ENCODE measurements at places on chromosomes 6 and 20. TPM values are rescaled to one million over a fixed set of nuclear protein-coding genes. Genes with fewer than 3 reads are reported as not detected.

PPP1R3D gene
- total RNA-seq: 8.2 TPM

ZSCAN31 gene
- 0.54 TPM for total RNA-seq

HLA-G gene
- total RNA-seq: not detected

ILRUN gene
- 41.4 TPM for total RNA-seq

DSP gene
- total RNA-seq: 108 TPM

TMC2 gene
- total RNA-seq: not detected

- H3K4me1 ChIP-seq: no peaks in the 10 kb centered on the region
- no peaks in the 10 kb centered on the region for H3K27me3 ChIP-seq
- no peak overlapping the region for H3K4me3 ChIP-seq
- no peaks in the 10 kb centered on the region for H3K36me3 ChIP-seq
- DNase-seq: no peak
Observed at GRCh38 chr6:97864826-97865225, 581.8 kb upstream of the MMS22L start.

- H3K4me1 ChIP-seq: peaks cover 14% of the 10 kb centered on the region
- no peak overlapping the region for H3K4me3 ChIP-seq
- DNase-seq: no peak
Observed at GRCh38 chr6:30497714-30498113, 8.4 kb downstream of the HLA-E start.

GRCh38 chr6:6686748-6687601 lies 98.5 kb downstream of the LY86 start:
- no peaks in the 10 kb centered on the region for H3K36me3 ChIP-seq
- H3K4me3 ChIP-seq: no peak overlapping the region
- peak; percentile 42 for DNase-seq
- H3K27me3 ChIP-seq: no peaks in the 10 kb centered on the region

DNA sequence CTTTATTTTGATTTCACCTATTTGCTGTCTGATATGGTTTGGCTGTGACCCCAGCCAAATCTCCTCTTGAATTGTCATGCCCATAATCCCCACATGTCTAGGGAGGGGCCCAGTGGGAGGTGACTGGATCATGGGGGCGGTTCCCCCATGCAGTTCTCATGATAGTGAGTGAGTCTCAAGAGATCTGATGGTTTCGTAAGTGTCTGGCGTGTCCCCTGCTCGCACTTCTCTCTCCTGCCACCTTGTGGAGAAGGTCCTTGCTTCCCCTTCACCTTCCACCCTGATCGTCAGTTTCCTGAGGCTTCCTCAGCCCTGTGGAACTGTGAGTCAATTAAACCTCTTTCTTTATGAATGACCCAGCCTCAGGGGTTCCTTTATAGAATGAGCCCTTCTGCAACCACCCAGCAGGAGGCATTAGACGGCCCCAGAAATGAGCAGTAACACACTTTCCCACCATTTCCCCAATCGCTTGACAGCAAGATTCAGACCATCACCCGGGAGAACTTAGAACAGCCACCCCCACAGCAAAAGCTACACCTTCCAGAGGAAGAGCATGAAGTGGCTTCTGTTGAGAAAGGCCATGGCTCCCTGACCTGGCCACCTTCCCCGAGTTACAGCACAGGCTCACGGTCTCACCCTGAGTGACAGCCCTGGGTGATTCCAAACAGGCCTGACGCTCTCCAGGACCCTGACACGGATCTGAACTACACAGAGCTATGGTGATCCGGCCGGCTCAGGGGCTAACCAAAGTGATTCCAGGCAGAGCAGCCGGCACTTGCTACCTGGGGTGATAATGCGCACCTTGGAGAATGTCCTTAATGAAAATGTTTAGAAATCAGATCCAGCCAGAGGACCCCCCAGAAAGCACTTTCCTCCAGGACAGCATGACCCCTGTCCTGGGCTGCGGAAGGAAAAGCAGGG lies 131.2 kb upstream of the CDH4 start:
- no peaks in the 10 kb centered on the region for H3K36me3 ChIP-seq
- DNase-seq: peak; percentile 79
- no peak overlapping the region for H3K4me3 ChIP-seq

DNA sequence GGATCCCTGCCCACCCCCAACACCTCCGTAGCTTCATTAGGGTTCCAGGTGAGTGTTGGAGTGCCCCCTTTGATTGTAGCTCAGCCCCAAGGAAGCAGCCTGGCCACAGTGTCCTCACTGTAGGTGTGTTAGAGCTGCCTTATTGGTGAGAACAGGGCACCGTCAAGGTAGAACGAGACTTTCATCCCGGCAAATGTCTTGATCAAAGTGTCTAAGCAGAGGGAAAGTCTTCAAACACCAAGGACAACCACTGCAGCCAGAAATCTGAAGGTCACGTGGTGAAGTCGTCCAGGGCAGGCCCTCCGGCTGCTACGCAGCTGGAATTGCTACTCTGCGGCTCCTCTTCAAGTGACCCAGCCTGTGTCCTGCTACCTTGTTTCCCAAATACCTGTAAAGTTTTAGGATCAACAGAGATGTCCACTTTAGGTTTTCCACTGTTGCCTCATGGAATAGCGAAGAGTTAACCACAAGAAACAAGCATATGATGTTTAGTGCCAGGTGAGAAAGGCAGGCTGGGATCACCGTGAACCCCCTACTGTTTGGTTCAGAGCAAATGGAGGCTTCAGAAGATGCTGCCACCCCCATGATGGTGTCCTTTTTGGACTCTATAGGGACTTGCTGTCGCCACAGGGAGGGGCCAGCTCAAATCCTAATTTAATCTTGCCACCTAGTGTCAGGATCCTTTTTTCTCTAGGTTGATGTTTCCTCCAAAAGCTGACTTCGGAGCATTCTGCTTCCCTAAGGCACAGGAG lies 1.7 kb upstream of the DLL1 start:
- H3K27ac ChIP-seq: no peak overlapping the region
- peaks cover 65% of the 10 kb centered on the region for H3K27me3 ChIP-seq
- H3K36me3 ChIP-seq: no peaks in the 10 kb centered on the region
- peak overlapping the region; percentile 53 for H3K4me3 ChIP-seq

- peaks cover 14% of the 10 kb centered on the region for H3K4me1 ChIP-seq
- peak; percentile 85 for DNase-seq
- peak overlapping the region; percentile 63 for H3K4me3 ChIP-seq
- no peaks in the 10 kb centered on the region for H3K27me3 ChIP-seq
- H3K36me3 ChIP-seq: no peaks in the 10 kb centered on the region
Observed at GRCh38 chr6:3848380-3848779, 793 bp upstream of the FAM50B start.

- H3K27ac ChIP-seq: no peak overlapping the region
- no peak for DNase-seq
- H3K36me3 ChIP-seq: no peaks in the 10 kb centered on the region
- H3K27me3 ChIP-seq: no peaks in the 10 kb centered on the region
- peaks cover 13% of the 10 kb centered on the region for H3K4me1 ChIP-seq
Observed at GRCh38 chr6:45880676-45881075, 135.0 kb downstream of the CLIC5 start.

- no peak overlapping the region for H3K27ac ChIP-seq
- peaks cover 44% of the 10 kb centered on the region for H3K27me3 ChIP-seq
- H3K4me3 ChIP-seq: no peak overlapping the region
- no peaks in the 10 kb centered on the region for H3K4me1 ChIP-seq
- DNase-seq: no peak
Observed at GRCh38 chr20:675033-675452, 559 bp downstream of the SCRT2 start.

DNA sequence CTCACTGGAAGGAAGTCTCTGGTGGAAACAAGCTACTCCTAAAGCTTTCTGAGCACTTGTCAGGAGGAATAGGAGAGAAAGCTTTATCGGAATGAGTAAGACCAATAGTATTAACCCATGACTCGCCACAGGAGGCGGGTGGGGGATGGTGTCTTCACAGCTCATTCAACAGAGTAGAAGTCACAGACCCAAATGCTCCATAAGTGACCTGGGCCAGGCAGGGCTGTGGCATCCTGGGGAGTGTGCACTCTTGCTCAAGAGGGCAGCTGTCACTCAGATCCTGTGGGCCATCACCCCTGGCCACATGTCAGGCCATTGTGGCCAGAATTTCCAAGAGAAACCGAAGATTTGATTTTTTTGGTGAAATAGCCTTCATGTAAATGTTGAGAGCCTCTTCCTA lies 116.0 kb downstream of the SYCP2 start:
- H3K4me1 ChIP-seq: no peaks in the 10 kb centered on the region
- no peaks in the 10 kb centered on the region for H3K36me3 ChIP-seq
- H3K4me3 ChIP-seq: no peak overlapping the region
- H3K27ac ChIP-seq: no peak overlapping the region
- H3K27me3 ChIP-seq: no peaks in the 10 kb centered on the region
- no peak for DNase-seq

DNA sequence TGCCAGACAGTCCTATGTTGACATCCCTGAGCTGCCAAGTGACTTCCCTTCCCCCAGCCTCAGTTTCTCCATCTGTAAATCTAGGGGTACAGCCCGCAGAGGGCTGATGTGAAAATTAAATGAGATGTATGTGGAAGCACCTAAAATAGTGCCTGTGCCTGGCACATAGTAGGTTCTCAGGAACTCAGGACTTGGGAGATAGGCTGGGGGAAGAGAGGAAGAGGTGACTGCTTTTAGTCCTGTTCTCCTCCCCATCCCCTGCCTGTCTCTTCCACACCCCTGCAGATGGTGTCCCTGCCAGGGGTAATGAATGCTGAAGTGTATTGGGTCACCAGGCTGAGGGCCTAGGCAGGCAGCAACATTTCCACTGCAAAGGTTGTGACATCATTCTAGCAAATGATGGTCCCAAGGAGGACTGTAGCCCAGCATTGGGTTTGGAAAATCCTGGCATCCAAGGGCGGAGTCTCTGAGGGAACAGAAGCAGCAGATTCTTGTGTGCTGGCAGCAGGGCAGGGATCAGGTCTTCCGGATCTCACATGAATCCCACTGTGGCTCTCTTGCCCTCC lies 1.8 kb downstream of the SNPH start:
- no peak overlapping the region for H3K4me3 ChIP-seq
- no peak overlapping the region for H3K27ac ChIP-seq
- peak; percentile 12 for DNase-seq
- no peaks in the 10 kb centered on the region for H3K36me3 ChIP-seq

Data from GM23248 (cell line).